Left renal cortex interstitium (tissue), 4 donors: ENCODE measurements at places on chromosomes 2 and 18.

DNA sequence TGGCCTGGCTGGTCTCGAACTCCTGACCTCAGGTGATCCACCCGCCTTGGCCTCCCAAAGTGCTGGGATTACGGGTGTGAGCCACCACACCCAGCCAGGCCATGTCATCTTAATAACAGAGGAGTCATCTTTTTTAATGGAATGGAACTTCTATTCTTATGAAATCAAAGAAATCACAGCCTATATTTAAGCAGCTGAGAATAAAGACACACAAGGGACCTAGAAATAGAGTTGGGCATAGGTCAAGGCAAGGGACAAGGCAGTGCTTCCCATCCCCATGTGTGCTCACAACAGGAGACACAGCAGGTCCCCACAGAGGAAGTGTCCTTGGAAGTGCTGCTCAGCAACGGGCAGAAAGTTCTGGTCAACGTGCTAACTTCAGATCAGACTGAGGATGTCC, 3.2 kb downstream of the SNX17 start:
- no peak for DNase-seq

DNA sequence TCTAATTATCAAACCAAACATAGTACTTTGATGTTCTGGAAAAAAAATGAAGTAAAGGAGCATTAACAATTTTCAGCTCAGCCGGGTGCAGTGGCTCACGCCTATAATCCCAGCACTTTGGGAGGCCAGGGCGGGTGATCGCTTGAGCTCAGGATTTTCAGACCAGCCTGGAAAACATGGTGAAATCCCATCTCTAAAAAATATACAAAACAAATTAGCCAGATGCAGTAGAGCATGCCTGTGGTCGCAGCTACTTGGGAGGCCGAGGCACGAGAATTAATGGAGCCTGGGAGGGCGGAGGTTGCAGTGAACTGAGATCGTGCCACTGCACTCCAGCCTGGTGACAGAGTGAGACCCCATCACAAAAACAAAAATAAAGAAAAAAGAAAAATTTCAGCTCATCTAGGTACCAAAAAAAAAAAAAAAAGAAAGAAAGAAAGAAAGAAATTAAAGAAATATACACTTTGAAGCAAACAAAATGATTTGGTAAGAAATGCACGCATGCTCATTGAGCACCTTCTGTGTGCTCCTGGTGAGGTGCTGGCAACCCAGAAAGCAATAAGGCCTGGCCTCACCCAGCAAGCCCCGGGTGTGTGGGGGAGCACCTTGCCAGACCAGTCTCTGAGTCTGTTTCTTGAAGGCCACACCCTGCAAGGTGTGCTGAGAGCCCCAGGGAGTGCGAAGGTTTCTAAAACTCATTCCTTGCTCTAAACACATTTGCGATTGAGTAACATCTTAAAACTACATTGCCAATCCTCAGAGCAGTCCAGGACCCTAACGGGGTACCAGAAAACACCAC, 133.5 kb downstream of the TFCP2L1 start:
- no peak for DNase-seq

DNA sequence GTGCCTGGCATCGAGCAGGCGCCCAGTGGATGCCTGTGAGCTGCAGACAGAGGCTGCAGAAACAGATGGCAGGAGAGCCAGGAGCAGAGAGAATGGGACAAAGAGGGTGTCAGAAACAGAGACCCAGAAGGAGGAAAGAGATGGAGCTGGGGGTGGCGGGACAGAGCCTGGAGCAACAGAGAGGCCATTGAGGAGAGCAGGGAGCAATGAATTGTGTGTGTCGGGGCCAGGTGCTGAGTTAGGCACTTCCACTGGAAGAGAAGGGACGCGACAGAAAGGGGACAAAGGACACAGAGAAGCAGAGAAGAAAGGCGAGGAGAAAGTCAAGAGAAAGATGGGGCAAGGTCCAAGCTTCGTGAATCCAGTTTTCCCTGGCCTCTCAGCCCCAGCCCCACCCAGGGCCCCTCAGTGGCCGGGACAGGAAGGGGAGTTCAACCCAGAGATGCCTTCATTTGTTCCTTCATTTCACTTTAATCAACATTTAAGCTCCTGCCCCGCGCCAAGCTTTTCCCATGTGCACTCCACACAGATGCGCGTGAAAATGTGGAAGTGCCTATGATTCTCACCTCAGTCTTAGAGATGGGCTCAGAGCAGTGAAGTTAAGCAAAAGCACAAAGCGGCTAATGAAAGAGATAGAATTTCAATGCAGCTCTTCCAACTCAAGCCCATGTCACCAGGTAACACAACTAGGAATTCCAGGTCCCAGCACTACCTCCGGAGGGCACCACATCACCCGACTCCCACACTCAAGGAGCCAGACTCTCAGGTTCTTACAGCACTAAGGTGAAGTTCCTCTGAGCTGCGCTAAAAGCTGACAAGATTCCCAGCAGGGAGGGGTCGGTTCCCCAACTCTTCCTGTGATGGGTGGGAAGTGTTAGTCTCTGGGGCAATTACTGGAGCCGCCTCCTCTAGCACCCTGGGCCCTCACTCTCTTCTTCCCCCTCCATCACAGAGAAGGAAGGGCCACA, 55.1 kb downstream of the TNS1 start:
- no peak for DNase-seq

DNA sequence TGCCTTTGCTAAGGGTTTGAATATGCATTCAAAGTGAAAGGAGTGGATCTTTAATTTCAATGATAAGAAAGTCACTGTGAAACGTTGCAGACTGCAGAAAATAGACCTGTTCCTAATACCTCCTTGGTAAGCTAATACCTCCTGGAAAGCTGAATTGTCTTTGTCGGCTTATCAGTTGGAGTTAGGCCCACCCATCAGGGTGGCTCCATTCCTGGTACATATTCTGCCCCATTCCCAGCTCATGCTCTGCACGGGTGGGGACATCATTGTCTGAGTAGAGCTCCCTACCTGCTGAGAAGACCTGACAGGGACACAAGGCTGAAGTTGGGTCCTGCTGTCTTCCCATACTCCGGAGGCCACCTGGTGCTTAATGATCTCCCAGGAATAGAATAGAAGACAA, 203.3 kb downstream of the EN1 start:
- DNase-seq = no peak

DNA sequence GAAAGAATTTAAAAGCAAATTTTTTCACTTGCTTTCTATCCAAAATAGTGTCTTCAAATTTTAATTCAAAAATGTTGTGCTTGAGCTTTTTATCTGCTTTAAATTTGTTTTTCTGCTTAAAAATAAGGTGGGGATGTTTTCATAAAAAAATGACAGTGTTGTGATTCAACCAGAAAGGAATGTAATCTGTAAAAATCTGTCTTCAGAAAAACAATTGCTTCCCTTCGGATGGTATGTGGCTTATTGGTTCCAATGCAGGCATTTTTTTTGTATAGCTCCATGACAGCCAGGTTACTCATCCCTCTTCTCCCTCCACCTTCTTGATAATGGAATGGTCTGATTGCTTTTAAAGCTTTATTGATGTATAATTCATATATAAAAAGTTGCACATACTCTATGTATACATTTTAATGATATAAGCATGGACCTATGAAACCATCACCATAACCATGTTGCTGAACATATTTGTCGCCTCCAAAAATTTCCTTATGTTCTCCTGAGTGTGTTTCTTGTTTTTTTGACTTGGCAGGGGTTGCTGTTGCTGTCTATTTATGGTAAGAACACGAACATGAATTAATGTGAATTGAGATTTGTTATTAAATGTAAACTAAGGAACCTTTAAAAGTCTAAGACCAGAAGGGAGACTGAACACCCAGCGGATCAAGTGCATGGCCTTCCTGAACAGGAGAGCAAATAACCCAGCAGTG, 363.7 kb upstream of the SPHKAP start:
- no peak for DNase-seq

GRCh38 chr2:216563646-216564045, 65.0 kb downstream of the RPL37A start:
- DNase-seq = no peak

- DNase-seq = no peak
Measured at GRCh38 chr2:25276569-25277465, 64.9 kb downstream of the DNMT3A start.

DNA sequence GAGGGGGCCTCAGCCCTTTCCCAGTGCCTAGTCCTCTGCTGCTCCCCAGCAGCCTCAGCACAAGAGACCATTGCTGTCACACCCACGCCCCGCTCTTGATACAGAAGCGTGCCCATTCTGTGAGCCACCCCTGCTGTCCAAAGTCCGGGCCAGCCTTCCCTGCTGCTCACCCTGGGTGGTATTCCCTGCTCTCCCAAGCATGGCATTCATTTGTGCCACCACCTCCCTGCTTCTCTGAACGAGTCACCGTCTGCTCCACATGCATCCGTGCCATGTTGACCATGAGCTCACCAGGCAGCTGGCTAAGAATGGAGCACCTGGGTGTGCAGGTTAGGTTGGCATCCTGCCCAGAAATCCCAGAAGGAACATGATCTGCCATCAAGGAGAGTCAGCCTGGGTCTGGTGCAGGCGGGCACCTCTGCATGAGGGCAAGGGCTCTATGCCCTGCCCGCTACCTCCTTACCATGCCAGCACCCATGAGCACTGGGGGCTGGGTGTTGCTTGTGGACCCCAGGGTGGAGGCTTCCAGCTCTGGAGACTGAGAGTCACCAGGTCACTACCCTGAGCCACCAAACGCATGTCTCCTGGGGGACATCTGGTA, 63.0 kb downstream of the TWIST2 start:
- DNase-seq = no peak

DNA sequence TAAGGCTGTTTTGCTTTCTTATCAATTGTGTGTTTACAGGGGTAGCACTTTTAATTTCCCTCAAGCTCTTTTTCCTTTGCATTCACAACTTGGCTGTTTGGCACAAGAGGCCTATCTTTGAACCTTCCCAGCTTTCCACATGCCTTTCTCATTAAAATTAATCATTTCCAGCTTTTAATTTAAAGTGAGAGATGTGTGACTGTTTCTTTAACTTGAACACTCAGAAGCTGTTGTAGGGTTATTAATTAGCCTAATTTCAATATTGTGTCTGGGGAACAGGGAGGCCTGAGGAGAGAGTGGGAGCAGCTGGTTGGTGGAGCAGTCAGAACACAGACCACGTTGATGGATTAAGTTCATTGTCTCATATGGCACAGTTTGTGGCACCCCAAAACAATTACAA, 4.7 kb downstream of the ASB1 start:
- no peak for DNase-seq

- DNase-seq = peak; percentile 78
Measured at GRCh38 chr18:33839452-33840211, 261.6 kb downstream of the ASXL3 start.

DNA sequence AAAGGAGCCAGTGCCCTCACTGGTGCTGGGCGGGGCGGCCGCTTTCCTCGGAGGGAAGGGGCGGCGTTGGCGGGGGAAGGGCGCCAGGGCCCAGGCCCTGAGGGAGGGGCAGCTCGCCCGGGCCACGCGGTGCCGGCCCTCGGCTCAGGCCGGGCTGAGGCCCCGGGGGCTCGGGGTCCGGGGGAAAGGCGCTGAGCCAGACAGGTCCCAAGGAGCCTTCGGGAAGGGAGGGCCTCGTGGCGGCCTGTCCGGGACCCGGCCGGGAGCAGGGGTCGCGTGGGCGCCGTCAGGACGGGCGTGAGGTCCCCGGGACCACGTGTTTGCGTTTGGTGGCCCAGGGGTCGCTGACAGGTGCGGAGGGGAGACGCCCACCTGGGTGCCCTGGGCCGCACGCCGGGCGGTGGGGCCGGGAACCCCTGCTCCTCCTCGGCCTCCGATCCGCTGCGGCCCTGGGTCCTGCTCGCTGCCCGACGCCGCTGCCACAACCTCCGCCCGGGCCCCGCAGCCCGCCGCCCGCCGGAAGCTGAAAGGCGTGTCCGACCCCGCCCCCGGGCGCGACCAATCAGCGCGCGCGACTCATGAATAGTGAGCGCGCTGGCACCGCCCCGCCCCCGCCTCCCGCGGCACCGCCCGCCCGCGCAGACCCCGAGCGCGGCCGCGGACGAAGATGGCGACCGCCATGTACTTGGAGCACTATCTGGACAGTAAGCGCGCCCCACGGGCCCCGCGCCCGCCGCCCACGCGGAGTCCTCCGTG, at the start of gene ING5:
Gene ING5 (plus strand): TSS at position 641 of the 756 bp plus-strand sequence. CDS start 27 bp downstream, at position 668.
- DNase-seq = peak; percentile 83

- DNase-seq = no peak
Measured at GRCh38 chr2:237644381-237644703, 17.0 kb downstream of the LRRFIP1 start.

GRCh38 chr2:197873293-197873701, 68.9 kb downstream of the PLCL1 start:
- DNase-seq = no peak

- DNase-seq = no peak
Measured at GRCh38 chr2:205709319-205709718, 27.0 kb downstream of the NRP2 start.

GRCh38 chr2:206563374-206563773, 78.9 kb upstream of the FAM237A start:
- no peak for DNase-seq

- no peak for DNase-seq
Measured at GRCh38 chr18:3690764-3691066, 240.7 kb downstream of the TGIF1 start.

DNA sequence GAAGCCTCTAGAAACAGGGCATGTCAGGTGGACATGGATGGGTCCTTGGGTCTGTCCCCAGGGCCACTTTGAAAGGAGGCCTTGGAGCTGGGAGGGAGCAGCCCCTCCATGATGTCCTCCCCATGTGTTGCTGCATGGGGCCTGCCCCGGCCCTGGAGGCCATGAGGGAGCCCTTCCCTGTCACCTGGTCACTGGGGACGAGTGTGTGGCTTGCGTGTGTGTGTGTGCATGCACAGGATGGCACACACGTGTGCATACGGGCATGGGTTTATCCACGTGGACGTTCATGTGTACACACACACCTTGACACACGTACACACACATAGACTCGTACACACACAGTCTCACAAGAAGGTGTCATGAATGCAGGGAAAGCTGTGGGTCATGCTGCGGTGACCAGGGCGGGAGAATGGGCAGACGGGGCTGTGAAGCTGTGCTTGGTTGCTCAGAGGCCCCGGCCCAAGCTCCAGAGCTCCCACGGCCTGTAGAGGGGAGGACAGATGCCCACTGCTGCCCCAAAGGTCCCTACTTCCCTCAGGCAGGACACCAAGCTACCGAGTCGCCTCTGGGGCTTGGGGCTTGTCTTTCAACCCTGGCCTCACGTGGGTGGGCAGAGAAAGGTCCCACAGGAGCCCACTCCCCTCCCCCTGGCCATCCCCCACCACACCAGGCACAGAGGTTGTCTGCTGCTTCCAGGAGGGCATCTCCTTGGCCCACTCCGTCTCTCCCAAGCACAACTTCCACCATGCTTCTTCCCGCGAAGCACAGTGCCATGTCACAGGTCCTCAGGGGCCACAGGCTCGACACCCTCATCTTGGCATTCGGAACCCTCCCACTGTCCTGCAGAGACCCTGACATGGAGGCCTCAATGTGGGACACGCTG, 42.3 kb upstream of the GPC1 start:
- DNase-seq = no peak

GRCh38 chr18:35106845-35107148, 65.6 kb downstream of the MAPRE2 start:
- DNase-seq = no peak

DNA sequence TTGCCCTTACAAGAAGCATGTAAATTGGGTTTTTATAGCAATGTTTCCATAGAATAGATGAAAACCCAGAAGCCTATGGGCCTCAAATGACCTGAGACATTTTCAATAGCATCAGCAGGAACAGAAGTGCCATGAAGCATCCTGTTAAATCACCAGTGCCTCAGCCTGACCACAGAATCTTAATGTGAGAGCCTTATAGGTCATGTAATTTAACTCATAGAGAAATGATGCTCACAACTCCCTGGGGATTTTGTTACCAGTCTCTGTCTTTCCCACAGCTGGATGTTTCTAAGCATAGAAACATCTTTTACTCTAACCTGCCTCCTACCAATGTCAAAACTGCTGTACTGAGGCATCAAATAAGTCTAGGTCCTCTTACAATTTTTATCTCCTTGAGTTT, 295.8 kb upstream of the ACVR2A start:
- DNase-seq = no peak

- no peak for DNase-seq
Measured at GRCh38 chr2:64403426-64403825, 50.5 kb upstream of the LGALSL start.
